ENCODE measurements at places on chromosomes 11 and 22.

DNA sequence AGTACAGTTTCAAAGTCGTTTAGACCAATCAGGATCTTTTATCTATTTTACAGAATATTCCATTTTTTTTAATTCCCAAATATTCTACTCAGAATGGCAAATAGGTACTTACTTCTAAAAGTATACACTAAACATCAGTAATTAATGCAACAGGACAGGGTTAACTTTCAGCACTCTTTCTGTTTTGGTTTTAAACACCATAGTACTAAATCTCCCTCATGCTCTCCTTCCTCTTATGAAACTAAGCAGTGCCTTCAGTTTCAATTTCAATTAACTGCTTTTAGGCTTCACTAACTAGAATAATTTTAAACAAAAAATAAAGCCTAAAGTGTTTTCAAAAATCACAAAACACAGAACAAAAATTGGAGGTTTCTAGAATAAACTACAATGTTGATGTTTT, 57.9 kb downstream of the NOX4 start:
- no peak for DNase-seq

GRCh38 chr11:708511-708910, 2.5 kb downstream of the EPS8L2 start:
- DNase-seq: no peak

DNA sequence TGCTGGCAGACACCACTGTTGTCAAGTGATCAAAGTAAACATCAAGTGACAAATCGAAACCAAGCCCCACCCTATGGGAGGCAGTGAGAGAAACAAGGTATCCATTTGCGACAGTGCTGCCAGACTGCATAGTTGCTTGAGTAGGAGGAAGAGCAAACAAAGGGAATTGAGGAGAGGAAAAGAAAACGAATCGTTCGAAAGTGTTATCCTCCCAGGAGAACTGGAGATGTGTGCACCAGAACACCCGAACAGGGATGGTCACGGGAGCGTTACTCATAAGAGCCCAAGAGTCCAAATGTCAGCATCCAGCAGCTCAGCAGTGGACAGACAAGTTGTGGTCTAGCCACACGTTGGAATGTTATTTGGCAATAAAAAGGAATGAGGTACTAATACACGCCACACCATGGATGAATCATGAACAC, 58.4 kb upstream of the NUP50 start:
- DNase-seq: no peak

- no peak for DNase-seq
Observed at GRCh38 chr11:123251657-123252344, 56.8 kb upstream of the CLMP start.

DNA sequence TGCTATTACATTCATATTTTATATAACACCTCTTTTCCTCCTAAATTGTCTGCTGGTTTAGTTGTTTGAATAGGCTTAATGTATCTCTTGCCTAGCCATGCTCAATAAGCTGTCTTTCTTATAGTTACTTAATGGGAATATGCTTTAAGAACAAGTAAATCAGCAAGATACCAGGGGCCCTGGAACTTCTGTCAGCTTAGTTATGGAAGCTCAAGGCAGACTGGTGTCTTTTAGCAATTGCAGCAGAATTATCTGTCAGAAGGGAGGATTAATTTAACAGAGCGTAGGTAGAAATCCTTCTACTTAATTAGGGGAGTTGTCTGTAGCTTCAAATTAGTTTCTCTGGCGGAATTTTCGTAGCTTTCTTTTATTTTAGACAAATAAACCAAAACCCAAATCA, 94.9 kb downstream of the C11orf91 start:
- no peak for DNase-seq

DNA sequence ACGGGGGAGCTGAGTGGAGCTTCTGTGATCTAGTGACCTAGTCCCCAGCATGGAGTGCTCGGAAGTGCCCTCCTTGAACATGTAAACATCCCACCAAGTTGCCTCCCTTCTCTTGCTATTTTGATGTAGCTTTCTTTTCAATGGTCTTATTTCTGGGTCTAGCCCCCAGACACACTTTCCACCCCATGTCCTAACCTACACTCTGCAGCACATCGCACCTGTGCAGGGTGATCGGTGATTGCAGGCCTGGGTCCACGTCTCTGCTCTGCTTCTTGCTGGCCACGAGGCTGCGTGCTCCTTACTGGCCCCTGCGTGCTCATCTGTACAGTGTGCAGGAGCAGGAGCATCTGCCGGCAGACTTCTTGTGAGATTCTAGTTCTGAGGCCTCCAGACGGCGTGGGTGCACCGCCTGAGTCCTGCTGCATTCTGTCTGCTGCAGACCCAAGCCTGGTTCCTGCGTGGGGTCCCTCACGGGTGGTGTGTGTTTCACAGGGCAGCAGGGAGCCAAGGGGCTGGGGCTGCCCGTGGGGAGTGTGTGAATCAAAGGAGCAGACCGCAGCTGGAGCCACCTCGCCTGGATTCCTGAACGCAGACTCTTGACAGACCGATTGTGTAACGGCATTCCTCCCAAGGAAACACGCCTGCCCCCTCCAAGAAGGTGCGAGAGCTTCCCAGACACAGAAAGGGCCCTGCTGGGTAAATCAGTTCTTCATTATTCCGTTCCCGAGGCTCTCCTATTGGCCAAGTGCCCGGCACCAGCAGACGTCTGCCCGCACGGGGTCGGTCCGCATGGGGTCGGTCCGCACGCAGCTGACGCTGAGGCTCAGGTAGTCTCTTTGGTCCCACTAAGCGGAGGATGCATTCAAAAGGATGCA, 44.4 kb upstream of the MYEOV start:
- no peak for DNase-seq

GRCh38 chr11:16191868-16192240, 164.5 kb downstream of the SOX6 start:
- DNase-seq: no peak

GRCh38 chr11:17927041-17927440, 85.8 kb downstream of the SERGEF start:
- DNase-seq: no peak

GRCh38 chr11:35629511-35629910, 11.3 kb downstream of the FJX1 start:
- DNase-seq: no peak

GRCh38 chr22:47422736-47423135, 660.3 kb downstream of the TBC1D22A start:
- no peak for DNase-seq

GRCh38 chr11:103887001-103887658, 149.3 kb upstream of the DDI1 start:
- no peak for DNase-seq

DNA sequence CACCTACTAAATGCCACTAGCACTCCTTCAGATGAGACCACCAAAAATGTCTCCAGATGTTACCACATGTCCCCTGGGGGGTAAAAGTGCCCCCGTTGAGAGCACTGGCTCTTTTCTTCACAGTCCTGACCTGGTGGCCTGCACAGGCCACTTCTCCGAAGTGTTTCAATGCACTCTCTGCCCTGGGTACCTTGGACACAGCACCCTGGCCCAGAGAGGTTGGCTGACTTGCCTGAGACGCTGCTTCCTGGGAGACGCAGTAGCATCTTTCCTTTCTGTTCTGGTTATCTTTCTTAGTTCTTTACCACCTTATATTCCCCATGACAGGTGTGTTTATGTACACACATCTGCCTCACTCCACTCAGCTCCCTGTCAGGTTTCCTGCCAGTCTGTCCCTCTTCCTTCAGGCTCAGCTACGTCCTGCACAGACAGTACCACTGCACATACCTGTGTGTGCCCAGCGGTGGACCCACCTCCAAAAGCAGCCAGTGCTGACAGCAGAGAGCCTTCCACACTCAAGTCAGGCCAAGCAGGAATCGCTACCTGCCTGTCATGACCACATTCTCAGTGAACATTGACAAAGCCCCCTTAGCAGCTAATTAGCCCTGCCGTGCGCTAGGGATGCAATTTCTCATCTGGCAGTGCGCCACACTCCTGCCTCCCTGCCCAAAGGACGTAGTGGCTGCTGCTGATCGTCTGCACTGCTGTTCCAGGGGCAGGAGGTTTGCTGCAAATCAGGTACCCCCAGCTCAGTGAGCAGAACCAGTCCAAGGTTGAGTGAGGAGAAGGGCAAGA, 39.0 kb downstream of the FAM83F start:
- no peak for DNase-seq

DNA sequence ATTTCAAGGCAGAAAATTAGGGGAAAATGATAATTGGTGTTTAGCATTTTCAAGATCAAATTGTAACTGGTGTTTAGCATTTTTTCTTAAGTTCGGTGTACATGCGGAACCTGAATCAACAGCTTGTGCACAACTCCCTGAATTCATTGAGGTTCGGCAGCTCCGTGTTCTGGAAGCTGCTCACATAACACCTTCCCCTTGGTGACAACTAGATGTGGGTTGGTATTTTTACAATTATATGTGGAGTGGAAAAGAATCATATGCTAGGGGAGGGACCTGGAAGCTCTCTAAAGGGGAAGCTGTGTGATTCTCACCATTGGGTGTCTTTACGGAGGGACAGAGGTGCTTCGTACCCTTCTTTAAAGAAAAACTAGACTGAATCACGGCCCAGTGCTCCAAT, 199.0 kb upstream of the MTNR1B start:
- DNase-seq: no peak

Measured in thymus (tissue), 14 donors.